Stimulated activated CD8-positive, alpha-beta memory T cell treated with anti-CD3 and anti-CD28 coated beads, Interleukin-15, amount 100 ng/mL, for 48 hours (primary cell): ENCODE measurements at places on chromosomes 2 and 18.

DNA sequence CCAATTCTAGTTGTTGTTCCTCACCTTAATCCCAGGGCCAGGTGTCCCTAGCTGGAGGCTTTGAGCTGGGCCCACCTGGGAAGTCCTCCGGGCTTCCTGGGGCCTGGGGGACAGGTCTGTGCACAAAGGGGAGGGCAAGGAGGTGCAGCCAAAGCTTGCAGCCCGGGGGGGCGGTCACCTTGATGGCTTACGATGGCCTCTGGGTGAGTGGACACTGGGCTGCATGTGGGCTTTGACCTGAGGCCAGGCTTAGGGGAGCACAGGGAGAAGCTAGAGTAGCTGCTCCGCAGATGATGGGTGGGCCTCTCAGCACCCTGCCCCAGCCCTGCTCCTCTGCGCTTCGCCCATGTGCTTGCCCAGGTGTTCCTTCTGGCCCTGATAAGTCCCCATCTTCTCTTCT lies 41.8 kb upstream of the HAAO start:
- DNase-seq, result no peak

DNA sequence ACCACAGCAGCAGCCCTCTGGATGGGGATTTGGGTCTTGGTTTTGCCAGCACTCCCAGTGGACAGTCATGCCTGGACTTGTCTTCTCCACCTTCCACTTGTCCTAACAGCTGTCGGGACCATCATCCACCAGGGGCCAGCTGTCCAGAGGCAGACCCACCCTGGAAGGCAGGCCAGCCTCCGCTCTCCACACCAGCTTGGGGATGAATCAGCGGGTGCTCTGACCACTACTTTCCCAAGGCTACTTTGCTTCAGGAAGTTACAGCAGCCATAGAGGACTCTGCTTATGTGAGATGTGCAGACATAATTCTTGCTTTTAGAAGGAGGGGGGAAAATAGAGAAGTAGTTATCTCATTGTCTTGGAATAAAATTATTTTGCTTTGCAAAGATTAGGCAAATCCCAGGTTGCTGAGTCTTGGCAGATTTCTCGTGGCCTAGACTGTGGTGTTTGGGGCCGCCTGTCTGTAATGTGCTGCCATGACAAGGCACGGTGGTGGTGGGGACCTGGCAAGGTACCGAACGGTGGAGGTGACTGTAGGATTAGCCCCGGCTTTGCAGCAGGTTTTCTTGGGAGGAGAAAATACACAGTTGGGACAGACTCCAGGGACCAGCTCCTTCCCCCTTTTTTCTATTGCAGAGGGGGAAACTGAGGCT lies 148.7 kb downstream of the AGAP1 start:
- DNase-seq, result no peak

DNA sequence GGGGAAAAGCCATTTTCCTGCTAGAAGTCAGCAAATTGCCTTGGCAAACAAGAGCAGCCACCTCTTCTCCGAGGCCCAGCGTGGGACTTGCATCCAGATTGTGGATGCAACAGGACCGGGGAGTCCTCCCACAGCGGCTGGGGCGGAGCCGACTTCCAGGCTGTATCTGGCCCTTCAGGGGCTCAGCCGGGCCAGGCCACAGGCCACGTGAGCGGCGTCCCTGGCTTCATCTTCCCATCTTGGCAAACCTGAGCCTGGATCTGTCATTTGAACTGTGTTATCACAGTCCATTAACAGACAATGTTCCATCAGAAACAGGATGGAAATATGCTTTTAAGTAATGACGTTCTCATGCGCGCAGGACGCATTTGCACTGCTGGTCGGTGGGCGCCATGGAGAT lies 483.5 kb upstream of the SALL3 start:
- no peak for DNase-seq

DNA sequence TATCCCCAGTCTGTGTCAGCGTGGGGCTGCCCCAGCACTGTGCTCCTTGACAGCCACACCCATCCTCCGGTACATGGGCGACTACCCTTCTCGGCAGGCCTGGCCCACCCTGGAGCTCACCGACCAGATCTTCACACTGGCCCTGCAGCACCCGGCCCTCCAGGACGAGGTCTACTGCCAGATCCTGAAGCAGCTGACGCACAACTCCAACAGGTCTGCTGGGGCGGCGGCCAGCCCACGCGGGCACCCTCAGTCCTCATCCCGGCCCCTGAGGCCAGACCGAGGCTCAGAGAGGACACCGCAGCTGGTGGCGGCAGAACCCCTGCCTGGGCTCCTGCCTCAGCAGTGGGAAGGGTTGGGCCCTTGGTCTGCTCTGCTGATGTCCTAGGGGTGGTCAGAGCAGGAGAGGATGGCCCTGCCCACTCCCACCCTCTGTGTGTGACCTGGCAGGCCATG lies 14.4 kb upstream of the GPR17 start:
- no peak for DNase-seq

DNA sequence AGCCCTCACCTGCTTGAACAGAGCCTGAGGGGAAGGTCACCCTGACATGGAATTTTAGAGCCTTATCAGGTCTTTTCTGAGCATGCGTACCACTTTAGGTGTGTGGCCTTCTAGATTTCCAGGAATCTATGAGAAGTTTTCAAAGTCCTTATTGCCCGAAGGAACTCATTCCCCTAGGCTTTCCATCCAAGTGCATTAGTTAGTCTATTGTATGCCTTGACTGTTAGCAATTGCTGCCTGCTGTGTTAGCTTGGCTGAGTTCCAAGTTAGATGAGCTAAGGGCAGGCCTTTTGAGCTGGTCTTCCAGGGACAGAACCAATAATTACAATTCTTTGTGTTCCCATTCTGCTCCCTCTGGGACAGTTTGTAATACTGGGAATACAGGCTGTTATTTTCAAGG lies 30.8 kb upstream of the PUM2 start:
- no peak for DNase-seq

GRCh38 chr2:20509770-20510490 lies 63.1 kb downstream of the RHOB start:
- DNase-seq, result no peak
